ENCODE measurements at places on chromosomes 5 and 9.

GRCh38 chr5:139410121-139410992 is 6.5 kb upstream of the SPATA24 start:
- no peak for DNase-seq

- DNase-seq, result no peak
Observed at GRCh38 chr9:132509928-132510874, 72.2 kb upstream of the BARHL1 start.

DNA sequence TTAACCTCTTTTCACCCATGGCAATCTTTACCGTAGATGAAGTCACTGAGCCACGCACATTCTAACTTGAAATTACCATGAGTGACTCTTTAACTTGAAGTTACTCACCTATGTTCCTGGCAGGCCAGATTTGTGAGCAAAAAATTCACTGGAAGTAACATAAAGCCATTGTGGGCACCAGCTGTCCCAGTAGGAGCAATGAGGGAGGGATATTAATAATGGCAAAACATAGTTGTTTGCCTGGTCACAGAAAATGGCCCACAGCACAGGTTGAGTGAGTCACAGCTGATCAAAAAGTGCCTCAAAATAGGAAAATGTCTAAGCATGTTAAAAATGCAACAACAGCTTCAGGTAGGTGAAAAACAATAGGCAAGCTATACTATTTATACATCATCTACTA is 146.6 kb downstream of the EFNA5 start:
- no peak for DNase-seq

DNA sequence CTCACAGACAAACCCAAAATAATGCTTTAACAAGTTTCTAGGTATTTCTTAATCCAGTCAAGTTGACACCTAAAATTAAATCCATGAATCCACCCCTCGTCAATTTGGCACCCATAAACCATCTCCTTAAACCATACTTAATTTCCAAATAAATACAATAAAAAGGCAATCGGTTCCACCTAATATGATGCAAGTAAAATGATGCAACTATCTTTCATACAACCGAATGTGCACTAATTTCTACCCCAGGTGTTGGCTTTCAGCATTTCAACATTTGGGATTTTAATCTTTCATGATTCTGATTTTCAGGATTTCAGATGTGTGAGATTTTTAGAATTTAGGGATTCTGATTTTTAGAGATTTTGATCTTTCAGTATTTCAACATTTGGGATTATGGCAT is 17.3 kb downstream of the PRKAA1 start:
- no peak for DNase-seq

DNA sequence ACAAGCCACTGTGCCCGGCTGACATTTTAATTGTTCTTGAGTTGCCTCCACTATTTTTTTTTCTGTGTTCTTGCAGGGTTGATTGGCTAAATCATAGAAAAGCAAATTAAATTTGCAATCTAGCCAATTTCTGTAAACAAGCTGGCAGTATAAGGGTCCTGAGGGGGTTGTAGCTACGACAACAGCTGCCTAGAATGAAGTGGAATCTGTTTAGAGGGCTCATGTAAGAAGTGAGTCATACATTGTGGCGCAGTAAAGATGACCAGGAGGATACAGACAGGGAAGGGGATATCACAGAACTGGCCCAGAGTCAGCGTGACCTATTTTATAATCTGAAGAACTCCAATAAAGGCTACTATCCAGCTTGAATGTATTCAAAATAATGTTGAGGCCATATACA is 82.2 kb upstream of the TLE1 start:
- peak; percentile 6 for DNase-seq

- DNase-seq, result no peak
Observed at GRCh38 chr5:120531215-120531614, 67.1 kb downstream of the PRR16 start.

- no peak for DNase-seq
Observed at GRCh38 chr5:149274939-149275338, 3.3 kb downstream of the AFAP1L1 start.

GRCh38 chr9:85067792-85068191 is 398.3 kb downstream of the NTRK2 start:
- no peak for DNase-seq

DNA sequence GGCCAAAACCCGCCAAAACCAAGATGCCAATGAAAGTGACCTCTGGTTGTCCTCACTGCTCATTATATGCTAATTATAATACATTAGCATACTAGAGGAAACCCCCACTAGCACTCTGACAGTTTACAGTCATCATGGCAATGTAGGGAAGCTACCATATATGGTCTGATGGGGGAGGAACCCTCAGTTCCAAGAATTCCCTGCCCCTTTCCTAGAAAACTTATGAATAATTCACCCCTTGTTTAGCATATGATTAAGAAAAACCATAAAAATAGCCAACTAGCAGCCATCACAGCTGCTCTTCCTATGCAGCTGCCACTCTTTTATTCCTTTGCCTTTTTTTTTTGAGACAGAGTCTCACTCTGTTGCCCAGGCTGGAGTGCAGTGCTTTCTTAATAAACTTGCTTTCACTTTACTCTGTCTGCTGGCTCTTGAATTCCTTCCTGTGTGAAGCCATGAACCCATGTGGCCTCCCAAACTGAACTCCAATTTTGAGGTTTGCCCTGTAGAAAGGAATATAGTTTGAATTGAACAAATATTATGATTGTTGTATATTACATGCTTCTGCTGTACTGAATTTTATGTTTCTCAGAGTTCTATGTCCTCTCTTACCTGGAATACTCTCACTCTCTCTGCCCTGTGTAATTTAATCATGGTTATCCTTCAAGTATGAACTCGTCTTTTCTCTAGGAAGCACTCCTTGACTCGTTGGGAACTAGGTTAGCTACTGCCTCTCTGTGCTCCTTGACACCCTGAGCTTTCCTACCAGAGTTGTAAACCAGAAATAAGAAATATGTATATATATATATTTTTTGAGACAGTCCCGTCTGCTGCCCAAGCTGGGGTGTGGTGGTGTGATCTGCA is 59.8 kb downstream of the KIAA1958 start:
- no peak for DNase-seq

DNA sequence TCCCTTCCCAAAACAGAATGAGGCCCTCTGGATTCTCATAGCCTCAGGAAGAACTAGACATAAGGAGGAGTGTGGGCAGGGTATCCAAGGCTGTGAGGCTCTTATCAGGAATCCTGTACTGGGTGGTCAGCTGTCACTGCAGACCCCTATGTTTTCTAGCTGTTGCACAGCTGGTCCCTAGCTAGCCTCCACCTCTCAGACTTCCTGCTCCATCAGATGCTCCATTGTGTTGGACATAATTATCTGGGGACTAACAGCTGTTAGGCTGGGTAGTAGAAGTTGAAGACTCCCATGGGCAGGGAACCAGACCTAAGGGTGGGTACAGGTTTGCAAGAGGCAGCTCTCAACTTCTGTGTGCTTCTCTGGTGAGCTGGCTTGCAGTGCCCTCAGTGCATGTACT is 18.4 kb downstream of the FAM219A start:
- DNase-seq, result no peak

DNA sequence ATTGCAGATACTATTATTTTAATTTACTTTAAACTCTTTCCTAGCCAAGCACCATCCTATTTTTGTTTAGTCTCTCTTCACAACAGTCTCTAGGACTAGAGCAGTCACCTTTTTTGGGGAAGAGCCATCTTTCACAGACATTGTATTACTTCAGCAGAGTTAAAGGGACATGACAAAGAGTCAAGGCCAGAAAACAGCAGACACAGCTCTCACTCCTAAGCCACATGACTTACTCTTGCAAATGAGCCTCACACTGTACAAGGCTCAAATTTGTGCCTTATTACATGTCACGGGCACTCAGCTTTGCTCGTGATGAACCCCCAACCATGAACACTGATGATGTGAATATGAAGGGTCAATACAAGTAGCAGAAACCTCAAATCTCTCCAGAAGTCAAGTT is 104.3 kb downstream of the ZNF608 start:
- no peak for DNase-seq

DNA sequence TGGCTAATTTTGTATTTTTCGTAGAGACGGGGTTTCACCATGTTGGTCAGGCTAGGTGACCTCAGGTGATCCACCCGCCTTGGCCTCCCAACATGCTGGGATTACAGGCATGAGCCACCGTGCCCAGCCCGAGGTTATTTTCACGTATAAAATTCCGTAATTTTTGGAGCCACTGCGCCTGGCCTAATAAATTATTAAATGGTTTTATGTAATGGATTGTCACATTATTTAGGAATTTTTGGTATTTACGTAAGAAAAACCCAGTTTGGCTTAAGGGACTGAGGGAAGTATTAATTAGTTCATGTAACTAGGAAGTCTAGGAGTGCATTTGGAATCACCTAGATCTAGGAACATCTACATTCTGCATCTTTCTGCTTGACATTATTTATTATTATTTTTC is 8.3 kb downstream of the GLE1 start:
- DNase-seq, result no peak

DNA sequence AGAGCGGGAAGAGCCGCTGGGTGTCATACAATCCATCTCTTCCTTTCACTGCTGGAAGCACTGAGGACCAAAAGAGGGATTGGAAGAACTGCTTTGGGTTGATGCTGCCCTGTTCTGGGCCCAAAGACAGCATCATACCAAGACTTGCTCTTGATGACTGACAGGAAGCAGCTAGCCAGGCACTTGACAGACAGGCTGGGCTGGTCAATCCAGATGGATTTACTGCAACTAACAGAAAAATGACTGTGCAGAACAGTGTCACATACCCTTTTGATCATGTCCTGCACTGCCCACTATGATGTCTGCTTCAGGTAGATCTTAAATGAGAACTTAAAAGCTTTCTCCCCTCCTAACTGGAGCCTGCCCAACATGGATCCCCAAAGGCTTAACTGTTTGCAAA is 157.6 kb downstream of the CRB2 start:
- no peak for DNase-seq

- no peak for DNase-seq
Observed at GRCh38 chr5:97458851-97459250, 275.8 kb upstream of the RIOK2 start.

DNA sequence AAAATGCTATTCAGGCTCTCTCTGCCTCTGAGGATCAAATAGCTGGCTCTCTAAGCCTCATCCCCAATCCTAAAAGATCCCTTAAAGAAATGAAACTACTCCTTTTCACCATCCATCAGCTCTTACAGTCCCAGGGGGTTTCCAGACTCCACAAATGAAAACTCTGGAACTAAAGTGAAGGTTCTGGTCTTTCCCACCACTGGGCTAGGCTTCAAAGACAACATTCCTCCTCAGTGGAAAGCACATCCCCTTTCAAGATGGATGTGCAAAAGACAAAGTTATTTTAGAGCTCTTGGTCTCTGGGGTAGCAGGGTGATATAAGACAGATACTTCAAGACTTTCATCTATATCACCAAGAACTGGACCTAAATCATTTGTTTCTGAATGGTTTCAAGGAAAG is 106.9 kb downstream of the DCP2 start:
- no peak for DNase-seq
